Left lobe of liver (tissue), 2 donors: ENCODE measurements at places on chromosomes 13 and 19.
A peak's percentile ranks its signal among the peaks of the same experiment; 100 is the strongest.

DNA sequence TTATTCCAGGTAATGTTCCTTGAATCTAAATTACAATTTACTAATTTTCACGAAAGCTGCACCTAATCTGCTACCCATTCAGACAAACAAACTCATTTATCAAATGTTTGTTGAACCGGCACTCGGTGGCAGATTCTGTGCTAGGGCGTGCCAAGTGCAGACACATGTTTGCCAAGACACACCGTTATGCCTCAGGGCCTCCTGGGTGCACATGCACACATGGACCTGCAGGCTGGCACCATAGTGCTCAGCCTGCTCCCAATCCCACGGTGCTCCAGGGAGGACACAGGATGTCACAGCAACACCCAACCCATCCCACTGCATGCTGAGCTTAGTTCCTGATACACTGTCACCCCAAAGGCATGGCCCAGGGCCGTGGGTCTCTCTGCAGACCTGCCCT, 7.7 kb downstream of the SCGB2B2 start:
- peak; percentile 72 for DNase-seq

- DNase-seq, result no peak
Measured at GRCh38 chr19:38165335-38165734, 58.7 kb downstream of the DPF1 start.

DNA sequence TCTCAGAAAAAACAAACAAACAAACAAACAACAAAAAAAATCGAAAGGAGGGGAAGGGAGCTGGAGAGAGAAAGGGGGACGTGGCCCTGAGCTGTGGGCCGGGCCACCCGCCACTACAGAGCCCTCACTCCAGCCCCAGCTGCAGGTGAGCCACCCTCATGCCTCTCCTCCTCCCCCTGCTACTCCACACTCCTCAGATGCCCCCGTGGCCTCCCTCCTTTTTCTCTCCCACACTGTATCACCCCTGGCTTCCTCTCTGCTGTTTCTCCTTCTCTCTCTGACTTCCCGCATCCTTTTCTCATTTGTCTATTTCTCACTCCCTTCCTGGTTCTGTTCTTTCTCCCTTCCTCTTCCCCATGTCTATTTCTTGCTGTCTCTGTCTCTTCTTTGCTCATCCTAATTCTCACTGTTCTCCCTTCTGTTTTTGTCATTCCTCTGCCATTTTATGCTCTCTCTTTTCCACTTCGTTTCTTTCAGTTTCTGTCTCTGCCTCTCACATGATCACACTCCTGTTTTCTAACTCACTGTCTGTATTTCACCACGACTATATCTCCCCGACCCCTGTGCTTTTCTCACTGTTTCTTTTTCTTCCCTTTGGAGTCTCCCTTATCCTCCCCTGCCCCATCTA, 2.7 kb downstream of the KLK2 start:
- DNase-seq, result no peak

DNA sequence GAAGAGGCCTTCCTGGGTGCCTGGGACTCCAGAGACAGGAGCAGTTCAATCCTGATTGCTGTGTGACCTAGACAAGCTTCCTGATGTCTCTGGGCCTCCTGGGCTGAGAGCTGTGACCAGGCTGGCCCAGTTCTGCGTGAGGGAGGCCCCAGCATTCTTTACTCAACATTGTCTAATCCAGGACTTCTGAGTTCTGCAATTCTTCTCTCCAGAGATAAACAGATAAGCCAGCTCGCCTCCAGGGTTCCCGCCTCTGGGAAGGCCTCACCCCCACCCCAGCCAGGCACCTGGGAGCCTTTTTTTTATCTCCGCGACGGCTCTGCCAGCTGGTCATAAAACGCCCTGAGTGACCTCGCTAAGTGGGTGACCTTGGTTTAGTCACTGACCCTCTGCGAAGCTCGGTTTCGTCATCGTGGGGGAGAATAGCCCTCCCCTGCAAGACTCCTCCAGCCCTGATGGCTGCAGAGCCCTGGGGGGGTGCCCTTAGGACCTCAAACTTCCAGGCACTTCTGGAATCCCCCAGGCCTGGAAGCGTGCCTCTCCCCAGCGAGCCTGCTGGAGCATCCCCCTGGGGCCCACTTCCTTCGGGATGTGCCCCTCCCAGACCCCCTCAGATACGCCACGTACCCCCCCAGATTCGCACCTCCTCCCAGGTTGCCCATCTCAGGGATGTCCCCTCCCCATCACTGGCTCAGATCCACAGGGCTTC, 1.9 kb downstream of the SULT2B1 start:
- no peak for DNase-seq

GRCh38 chr19:47682939-47683338, 30.3 kb upstream of the EHD2 start:
- DNase-seq, result no peak

DNA sequence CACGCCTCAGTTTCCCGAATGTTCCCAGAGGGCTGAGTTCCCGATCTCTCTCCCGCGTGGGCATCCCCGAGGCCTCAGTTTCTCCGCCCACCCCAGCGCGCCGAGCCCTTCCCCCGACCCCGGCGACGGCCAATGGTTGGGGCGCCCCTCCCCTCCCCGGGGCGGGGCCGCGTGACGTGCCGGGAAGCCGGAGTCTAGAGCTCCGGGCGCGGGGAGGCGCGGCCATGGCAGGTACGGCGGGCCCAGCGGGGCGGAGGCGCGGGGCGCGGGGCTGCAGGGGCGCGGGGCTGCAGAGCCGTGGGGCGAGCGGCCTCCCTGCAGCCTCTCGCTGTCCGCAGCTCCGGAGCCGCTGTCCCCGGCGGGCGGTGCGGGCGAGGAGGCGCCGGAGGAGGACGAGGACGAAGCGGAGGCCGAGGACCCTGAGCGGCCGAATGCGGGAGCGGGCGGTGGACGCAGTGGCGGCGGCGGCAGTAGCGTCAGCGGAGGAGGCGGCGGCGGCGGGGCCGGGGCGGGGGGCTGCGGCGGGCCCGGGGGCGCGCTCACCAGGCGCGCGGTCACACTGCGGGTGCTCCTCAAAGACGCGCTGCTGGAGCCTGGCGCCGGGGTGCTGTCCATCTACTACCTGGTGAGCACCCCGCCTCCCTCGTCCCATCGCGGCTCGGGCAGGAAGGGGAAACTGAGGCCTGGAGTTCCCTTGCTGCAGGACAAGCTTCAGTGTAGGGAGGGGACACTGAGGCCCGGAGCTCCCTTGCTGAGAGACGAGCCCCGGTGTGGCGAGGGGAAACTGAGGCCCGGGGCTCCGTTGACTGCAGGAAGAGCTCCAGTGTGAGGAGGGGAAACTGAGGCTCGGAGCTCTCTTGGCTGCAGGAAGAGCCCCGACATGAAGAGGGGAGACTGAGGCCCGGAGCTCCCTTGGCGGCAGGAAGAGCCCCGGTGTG, at the start of gene MPND:
TSS of gene MPND (plus strand) at position 193 of the 938 bp plus-strand sequence. CDS start at position 225, 32 bp downstream.
- peak; percentile 95 for DNase-seq

- DNase-seq, result no peak
Measured at GRCh38 chr19:812049-812746, 9.6 kb downstream of the PLPPR3 start.

GRCh38 chr13:109400624-109401257, 385.6 kb downstream of the IRS2 start:
- peak; percentile 80 for DNase-seq

DNA sequence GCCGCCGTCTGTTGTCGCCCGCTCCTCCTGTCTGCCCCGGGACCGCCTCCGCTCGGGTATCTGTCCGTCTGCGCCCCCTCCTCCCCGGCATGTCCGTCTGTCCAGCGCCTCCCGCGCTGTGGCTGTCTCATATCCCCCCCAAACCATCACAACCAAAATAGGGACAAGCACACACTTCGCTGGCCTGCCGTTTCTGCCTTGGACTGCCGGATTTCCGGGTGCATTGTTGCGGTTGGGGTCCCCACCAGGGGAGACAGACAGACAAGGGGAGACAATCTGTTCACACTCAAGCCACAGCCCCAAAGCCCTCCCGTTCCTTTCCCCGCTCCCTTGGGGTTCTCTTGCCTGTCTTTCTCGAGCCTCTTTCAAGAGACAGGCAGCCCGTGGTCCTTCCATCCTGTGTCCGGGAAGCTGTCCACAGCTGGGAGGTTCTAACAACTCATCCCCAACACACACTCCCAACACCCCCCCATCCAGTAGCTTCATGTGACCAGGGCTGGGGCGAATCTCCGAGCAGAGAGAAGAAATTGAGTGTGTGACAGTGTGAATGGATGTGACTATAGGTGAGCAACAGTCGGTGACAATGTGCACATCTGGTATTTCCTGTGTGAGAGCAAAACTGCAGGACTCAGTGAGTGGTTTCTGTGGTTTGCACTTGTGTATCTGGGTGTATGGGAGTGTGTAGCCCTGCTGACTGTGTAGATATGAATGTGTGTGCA, 16.5 kb upstream of the FOSB start:
- no peak for DNase-seq

DNA sequence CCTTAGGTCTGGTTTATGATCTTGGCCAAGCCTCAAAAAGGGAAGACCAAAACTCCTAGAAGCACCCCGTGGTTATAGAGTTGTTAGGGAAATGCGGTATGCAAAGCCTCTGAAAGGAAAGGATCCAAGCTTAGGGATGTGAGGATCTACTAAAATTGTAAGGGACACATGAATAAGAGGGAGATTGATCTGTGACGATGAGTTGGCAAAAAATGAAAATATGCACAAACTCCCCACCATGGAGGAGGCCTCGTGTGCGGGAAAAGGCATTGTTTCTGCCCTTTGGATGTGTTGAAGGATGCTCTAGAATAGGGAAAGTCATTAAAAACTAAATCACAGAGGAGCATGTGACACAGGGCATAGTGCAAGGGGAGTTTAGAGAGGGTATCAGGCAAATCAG, 88.7 kb upstream of the UBL3 start:
- DNase-seq, result no peak

DNA sequence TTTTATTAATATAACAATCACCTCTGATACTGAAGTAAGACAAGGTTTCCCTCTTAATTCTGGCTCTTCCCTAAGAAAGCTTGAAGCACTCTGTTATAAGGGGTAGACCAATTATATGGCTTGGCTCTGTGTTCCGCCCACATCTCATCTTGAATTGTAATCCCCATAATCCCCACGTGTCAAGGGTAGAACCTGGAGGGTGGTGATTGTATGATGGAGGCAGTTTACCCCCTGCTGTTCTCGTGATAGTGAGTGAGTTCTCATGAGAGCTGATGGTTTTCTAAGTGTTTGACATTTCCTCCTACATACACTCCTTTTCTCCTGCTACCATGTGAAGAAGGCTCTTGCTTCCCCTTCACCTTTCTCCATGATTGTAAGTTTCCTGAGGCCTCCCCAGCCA, 363.8 kb upstream of the PCDH20 start:
- DNase-seq, result no peak

DNA sequence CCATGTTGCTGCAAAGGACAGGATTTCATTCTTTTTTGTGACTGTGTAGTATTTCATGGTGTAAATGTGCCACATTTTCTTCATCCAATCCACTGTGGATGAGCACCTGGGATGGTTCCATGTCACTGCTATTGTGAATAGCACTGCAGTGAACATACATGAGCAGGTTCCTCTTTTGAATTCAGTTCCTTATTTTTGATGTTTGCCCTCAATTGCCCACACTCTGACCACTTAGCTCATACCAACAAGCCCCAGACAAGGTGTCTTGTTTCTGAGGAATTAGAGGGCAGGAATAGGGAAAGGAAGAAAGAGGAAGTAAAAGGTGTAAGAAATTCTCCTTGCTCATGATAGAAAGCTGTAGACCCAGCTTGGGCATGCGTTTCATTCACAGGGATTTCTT, 244.2 kb upstream of the ZNF507 start:
- no peak for DNase-seq

GRCh38 chr13:70708775-70709174, 600.5 kb upstream of the KLHL1 start:
- DNase-seq, result no peak

- DNase-seq, result no peak
Measured at GRCh38 chr19:27824108-27824507, 1388.8 kb downstream of the UQCRFS1 start.

DNA sequence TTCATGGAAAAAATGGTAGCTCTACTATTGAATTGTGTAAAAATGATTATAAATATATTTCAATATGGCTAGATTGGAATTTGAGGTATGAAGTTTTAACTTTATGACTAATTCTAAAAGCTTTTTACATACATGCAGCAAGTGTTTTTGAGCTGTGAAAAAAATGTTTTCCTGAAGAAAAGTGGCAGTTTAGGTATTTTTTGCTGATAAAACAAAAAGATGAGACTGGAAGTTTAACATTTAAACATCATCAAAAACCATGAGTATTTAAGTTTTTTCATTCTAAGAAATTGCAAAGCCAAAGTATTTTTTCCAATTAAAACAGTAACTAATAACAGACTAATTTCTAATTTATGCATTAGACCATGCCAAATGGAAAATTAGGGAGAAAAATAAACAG, 751.1 kb downstream of the FGF9 start:
- no peak for DNase-seq
